Suprapubic skin (tissue), 4 donors: ENCODE measurements at places on chromosomes 2 and 18.
A peak's percentile ranks its signal among the peaks of the same experiment; 100 is the strongest.

DNA sequence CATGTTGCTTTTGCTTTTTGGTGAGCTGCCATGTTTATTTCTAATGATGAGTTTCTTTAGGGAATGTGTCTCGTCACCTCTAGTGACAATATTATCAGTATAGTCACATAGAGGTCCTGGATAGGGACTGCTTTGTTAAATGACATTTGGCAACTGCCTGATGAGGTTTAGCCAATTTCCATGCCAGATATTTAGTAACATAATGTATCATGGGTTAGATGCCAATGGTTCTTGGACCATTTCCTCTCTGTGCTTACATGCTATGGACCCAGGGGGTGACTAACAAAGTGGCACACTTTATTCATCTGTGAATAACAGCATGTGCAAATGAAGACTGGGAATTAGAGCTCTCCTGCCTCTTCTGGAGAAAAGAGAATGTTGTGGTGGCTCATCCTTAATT lies 56.2 kb upstream of the RAB27B start:
- DNase-seq = no peak

- DNase-seq = no peak
Measured at GRCh38 chr2:184920451-184920965, 322.2 kb downstream of the ZNF804A start.

DNA sequence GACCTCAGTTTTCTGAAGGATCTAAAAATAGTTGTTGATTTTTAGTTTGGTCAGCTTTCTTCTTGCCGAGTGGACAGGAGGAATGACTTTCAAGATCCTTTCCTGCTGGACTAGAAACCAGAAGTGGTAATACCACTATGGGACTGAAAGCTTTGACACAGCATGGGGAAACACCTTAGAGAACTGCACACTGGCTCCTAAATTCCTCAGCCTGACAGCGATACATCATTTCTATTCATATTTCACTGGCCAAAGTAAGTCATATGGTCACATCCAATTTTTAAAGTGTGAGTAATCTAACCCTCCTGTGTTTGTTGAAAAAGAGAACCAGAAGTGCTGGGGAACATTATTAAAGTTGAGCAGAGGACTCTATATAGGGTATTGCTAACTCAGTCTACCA lies 244.7 kb upstream of the MMADHC start:
- no peak for DNase-seq

DNA sequence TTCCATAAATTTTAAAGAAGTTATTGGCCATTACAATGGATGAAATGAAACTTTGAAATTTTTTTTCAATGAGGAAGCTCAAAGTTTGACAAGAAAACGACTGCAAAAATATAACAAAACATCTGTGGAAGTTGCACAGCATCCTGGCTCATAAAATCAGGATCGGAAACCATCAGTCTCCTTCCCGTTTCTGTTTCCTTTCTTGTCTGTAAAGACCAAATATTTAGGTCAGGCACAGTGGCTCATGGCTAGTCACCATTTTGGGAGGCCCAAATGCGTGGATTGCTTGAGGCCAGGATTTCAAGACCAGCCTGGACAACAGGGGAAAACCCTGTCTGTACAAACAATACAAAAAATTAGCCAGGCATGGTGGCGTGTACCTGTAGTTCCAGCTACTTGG lies 27.6 kb upstream of the SSB start:
- no peak for DNase-seq

- no peak for DNase-seq
Measured at GRCh38 chr2:35428548-35428947, 927.0 kb upstream of the CRIM1 start.

GRCh38 chr2:149145314-149146295 lies 107.1 kb downstream of the LYPD6B start:
- DNase-seq = no peak

DNA sequence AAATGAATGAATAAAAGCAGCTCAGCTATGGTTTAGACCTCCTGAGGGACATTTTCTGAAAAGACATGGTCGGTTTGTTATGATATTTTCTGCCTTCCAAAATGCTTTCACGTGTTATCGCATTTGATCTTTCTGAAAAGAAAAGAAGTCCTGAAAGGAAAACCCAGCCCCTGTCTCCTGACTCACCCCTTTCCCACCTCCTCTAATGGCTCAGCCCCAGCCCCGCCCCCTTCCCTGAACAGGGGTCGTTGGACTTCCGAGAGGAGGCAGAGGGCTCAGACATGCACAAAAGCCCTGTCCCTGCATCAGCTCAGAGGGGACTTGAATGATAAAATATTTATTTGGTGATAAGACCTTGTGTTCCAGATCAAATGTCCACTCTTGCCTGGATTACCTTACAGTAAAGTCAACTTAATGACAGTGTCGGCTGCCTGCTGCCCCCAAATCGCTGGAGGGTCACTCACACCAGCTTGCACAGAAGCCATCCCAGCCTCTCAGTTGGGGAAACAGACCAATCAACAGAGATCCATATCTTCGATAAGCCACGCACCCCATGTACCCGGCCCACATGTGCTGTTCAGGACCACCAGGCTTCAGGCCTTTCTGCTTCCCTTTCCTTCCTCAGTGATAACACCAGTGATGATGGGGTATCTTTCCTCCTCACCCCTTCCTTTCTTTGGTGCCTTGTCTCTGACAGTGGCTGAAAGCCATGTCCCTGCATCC lies 69.6 kb downstream of the CLHC1 start:
- no peak for DNase-seq

DNA sequence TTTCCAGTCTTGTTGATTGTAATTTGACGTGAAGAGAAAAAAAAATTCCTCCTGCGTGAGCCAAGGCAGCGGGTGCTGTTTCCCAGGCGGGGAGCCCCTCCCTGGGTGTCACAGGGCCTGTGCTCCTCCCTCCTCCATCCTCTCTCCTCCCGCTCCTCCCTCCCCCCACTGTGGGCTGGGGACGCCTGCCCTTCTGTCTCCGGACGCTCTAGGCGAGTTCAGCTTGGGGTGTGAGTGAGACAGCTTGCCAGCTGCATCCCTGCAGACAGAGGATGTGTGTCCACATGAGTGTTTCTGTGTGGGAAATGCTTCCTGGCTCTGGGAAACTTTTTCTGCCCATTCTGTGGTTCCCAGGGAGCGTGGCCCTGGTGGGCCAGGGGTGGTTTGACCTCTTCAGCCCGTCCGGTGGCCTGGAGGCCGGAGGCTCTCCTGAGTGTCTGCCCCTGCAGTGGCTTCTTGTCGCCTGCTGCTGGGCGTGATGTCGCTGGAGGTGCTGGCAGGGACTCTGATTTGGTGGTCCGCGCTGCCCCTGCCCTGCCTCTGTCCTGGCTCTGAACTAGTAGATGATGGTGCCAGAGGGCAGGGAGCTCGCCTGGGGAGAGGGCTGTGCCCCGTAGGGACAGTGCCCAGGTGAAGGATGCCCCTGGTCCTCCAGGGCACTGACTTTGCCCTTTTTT lies 96.4 kb downstream of the USP40 start:
- DNase-seq = peak; percentile 76

DNA sequence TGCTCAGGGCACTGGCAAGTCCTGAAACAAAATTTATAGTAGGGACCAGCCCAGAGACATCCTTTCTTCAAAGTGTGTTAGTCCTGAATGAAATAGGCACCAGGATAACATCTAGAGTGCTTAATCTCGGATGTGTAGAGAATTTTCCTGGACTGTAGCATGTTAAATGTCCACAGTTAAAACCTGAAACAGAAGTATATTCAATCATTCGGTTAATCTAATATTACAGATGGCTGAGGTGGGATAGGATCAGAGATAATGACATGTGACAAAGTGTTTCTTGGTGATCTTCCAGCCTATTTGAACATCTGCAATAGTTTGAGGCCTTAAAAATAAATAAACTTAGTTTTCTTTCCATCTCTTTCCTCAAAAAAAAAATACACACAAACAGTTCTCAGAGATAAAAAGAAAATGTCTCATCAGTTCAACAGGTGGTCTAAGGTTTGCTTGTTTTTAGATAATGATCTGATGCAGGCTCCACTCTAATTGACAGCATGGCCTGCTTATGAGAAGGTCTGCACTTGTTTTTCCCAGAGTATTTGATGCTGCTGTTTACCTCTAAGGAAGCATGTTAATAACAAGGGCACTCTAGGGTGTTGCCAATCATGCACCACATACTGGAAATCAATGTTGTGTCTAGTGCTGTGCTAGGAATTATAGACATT lies 25.9 kb downstream of the CNTNAP5 start:
- no peak for DNase-seq

GRCh38 chr2:95004711-95005110 lies 20.8 kb upstream of the MAL start:
- DNase-seq = no peak

GRCh38 chr18:29307231-29307630 lies 1130.3 kb upstream of the CDH2 start:
- DNase-seq = no peak

- no peak for DNase-seq
Measured at GRCh38 chr18:5626130-5626880, 82.5 kb upstream of the EPB41L3 start.

DNA sequence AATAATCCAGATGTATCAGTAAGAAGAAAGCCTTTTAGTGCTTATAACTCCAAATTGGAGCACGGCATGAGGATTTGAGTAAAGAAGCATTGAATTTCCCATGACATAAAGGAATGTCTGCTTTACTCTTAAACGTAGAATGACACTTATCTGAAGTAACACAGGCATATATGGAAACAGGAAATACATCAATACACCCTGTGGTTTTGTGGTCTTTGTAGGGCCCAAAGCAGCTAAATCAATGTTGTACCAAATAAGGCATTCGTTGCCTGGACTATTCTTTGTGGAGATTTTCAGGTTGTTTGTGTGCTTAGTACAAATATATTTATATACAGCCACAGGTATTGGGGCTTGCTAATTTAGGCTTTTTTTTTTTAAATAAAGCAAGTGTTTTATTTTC lies 660.5 kb downstream of the LRRTM4 start:
- no peak for DNase-seq

DNA sequence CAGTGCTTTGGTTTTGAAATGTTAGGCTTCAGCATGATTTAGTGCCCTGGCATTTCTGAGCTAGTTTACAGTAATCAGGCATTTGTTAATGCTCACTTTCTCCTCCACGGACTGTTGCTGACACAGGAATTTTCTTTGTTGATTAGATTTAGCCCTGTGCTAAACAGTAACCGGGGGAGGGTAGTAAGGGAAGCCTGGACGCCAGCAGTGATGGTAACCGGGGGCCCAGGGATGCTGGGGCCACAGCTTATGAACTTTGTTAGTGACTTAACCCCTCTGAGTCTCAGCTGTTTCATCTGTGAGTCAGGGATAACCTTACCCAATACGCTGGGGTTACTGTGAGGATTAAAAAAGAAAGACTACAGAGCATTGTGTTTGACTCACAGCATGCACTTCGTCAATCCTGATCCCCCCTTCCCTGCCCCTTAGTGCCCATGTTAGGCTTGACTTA lies 33.5 kb downstream of the KLHL29 start:
- DNase-seq = no peak

DNA sequence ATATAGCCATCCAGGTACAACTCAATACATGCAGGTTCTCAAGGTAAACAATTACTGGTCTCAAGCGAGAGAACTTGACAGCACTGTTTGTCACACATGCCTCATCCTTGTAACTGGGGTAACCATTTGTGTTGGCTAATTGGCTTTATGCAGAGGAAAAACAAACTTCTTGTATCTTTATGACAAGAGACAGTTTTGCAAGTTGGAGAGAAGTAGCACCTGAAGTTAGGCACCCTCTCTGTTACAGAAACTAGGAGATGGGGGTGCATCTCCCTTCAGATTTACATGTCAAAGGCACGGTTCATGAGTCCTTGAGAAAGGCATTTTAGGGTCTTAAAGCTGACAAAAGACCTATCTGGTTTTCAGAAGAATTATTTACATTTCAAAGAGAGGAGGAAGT lies 241.7 kb downstream of the CD226 start:
- no peak for DNase-seq

GRCh38 chr18:37422596-37422995 lies 143.0 kb downstream of the CELF4 start:
- no peak for DNase-seq

GRCh38 chr18:48805826-48806535 lies 144.8 kb downstream of the SMAD7 start:
- DNase-seq = peak; percentile 45

GRCh38 chr2:46829231-46829995 lies 86.2 kb downstream of the MCFD2 start:
- DNase-seq = no peak
